Lung (tissue), 17 donors: ENCODE measurements at places on chromosomes 1 and 21. TPM values are rescaled to one million over a fixed set of nuclear protein-coding genes. Genes with fewer than 3 reads are reported as not detected.
A peak's percentile ranks its signal among the peaks of the same experiment; 100 is the strongest.

Gene S100A7A
- not detected for total RNA-seq

DNA sequence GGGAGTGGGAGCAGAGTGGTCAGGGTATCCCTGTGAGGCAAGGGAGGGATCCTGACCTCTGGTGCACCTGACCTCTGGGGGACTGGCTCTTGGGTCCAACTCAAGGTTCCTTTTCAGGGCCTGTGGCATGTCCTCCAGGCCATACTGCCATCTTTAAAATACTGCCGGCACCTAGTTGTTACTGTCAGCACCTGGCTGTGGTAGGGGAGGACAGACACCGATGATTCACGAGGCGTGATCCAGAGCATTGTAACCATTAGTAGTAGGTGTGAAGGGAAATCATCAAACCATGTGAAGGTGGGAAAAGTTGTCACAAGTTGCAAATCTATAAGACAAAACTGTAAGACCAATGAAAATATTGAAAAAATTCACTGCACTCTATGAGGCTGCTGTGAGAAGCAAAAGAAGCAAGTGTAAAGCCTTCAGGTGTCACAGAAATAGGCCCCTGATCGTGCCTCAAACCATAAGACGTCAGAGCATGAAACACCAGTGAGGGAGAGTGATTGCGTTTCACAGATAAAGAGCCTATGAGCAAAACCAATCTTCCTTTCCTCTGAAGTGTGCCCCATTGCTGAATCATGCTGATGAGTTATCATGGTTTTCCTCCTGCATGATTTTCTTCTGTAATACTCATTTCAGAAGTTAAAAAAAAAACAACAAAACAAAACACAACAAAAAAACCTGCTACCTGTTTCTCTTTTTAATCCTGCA is 55.3 kb downstream of the CDC7 start:
- no peak for DNase-seq

- no peak for DNase-seq
Measured at GRCh38 chr1:82001345-82001744, 200.6 kb downstream of the ADGRL2 start.

- no peak for DNase-seq
Measured at GRCh38 chr1:49448200-49448599, 575.6 kb downstream of the AGBL4 start.

- peak; percentile 30 for DNase-seq
Measured at GRCh38 chr1:94527447-94528031, 14.0 kb downstream of the F3 start.

GRCh38 chr21:39153842-39154241 is 29.4 kb downstream of the PSMG1 start:
- no peak for DNase-seq

DNA sequence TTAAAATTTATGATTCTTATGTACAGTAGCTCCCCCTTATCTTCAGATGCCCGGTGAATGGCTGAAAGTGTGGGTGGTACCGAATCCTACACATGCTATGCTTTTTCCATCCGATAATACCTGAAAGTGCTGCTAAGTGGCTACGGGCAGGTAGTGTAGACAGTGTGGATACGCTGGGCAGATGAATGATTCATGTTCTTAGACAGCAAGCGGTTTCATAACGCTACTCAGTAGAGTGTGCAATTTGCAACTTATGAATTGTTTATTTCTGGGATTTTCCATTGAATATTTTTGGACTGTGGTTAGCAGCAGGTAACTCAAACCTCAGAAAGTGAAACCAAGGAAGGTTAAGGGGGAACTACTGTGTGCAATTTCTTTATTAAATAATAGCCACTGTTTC is 7.5 kb downstream of the PCP4 start:
- no peak for DNase-seq

- no peak for DNase-seq
Measured at GRCh38 chr1:51549901-51550300, 30.8 kb upstream of the EPS15 start.

DNA sequence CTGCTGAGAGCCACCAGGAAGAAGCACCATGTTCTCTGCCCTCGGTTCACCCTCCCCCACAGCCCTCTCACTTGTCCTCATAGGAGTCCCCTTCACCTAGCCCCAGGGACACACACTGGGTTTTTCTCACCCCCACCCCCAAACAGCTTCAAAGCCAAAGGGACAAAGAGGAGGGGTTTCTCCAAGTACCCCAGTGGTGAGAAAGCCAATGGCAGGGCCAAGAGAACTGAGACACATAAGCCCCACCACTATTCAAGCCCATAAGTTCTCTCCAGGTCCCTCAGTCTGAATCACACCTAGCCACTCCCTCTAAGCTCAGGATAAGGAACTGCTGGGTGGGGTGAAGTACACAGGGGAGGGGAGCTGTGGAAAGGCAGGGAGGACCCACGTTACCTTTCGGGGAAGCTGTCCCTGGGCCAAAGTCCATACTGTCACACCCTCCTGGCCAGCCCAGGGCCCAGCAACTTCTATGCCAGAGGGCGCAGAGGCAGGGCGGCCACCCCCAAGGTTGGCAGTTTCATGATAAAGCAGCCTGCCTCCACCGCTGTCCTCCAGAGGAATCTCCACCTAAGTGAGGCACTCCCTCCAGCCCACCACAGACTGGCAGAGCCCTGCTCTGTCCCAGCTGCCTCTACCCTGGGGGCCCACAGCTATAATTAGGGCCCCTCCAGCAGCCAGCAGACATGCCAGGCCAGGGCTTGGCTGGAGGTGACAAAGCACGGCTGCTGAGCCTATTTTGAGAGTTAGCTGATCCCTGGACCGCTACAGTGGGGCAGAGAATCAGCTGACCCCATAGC is 39.0 kb upstream of the PPP1R15B start:
- DNase-seq, result no peak

- DNase-seq, result no peak
Measured at GRCh38 chr1:93111065-93111464, 32.0 kb downstream of the MTF2 start.

GRCh38 chr1:31306278-31306677 is 9.4 kb downstream of the ZCCHC17 start:
- no peak for DNase-seq

DNA sequence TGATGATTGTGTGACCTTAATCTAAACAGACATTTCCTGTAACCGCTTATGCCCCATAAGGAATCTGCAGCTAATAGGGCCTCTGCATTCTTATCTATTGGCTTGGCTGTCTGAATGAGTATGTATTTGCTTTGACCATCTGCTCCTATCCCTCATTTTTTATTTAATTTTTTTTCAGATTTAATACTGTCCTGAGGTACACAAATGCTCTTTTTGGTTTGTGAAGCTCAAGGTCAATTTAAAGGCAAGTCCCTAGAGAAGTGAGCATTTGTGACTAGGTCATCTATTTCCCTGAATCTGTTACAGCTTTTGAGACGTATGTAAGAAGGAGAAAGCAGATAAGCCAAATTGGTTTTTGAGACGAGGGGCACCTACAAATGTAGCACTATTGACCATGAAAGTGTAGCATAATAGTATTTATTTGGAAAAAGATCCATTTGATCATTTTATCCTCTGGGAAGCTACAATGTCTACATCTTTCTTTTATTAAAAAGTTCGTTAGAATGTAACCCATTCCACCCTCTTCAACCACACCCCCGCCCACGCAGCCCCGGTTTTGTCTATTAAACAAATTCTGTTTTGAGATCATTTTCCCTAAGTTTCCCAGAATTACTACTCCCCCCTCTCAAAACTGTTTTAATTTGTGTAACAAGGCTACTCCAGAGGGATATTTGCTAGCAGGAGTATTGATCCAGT is 69.2 kb upstream of the HSPA13 start:
- peak; percentile 37 for DNase-seq

DNA sequence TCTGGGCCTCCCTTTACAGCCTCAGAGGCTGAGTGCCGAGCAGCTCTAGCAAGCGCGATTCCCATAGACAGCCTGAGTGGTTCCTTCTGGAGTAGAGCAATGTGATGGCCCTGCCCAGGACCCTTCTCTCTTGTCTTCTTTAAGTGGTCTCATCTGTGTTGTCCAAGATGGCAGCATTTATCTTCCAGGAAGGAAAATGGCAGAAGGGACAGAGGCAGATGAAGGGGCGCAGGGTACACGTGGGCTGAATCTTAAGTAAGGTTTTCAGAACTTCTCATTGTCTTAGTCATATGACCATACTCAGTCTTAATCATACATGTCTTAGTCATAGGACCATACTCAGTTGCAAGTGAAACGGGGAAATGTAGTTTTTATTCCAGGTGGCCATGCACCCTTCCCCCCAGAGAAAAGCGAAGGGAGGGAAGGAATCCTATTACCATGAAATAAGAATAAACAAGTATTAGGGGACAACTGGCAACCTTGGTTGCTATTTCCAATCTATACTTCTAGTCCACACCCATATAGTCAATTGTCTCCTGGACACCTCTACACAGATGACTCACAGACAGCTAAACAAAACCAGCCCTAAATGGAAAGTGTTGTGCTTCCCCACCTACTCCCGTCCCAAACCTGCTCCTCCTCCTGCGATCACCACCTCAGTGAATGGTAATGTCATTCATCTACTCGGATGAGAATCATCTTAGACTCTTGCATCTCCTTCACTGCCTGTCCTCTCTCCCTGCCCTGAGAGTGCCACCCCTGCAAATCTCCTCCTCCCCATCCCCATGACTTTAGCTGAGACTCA is 13.3 kb downstream of the OVAAL start:
- DNase-seq, result no peak

- DNase-seq, result no peak
Measured at GRCh38 chr1:75999034-75999433, 66.8 kb upstream of the ASB17 start.

DNA sequence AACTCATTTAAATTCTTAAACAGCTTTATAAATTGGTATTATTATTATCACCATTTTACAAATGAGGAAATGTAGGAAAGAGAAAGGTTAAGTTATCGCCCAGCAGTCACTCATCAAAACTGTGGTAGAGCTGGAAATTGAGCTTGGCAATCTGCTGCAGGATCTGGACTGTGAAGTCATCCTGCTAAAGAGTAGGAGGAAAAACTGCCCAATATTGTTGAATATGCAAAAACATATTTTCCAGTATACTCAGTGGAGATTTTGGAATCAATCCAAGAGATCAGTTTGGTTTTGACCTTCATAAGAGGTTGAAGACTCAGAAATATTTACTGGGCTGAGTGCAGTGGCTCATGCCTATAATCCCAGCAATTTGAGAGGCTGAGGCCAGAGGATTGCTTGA is 16.9 kb upstream of the RC3H1 start:
- no peak for DNase-seq

GRCh38 chr1:1419363-1419812 is 1.7 kb downstream of the ANKRD65 start:
- no peak for DNase-seq

- DNase-seq, result no peak
Measured at GRCh38 chr1:53943090-53943489, 2.4 kb downstream of the IFT25 start.

GRCh38 chr1:172647987-172648386 is 10.9 kb upstream of the FASLG start:
- DNase-seq, result no peak
